ENCODE measurements at places on chromosomes 1 and 21. TPM values are rescaled to one million over a fixed set of nuclear protein-coding genes. Genes with fewer than 3 reads are reported as not detected.
A peak's percentile ranks its signal among the peaks of the same experiment; 100 is the strongest.

GRCh38 chr1:224170748-224171478 is 12.1 kb upstream of the DEGS1 start:
- peak; percentile 6 for DNase-seq

- DNase-seq, result peak; percentile 56
Observed at GRCh38 chr1:89545264-89546038, 20.8 kb downstream of the LRRC8B start.

- peak; percentile 24 for DNase-seq
Observed at GRCh38 chr1:241842565-241842964, 5.4 kb upstream of the EXO1 start.

GRCh38 chr1:2027961-2028583 is 8.9 kb downstream of the GABRD start:
- no peak for DNase-seq

GRCh38 chr1:58576727-58577653 is at the start of gene TACSTD2:
TSS of gene TACSTD2 (minus strand) at chr1:58577252. CDS start at chr1:58577156, 96 bp downstream.
- no peak for DNase-seq

KRTAP12-2 gene
- not detected for total RNA-seq

HTR6 gene
- total RNA-seq, result not detected

SPOCD1 gene
- 16.4 TPM for total RNA-seq

SERTAD4 gene
- 11.8 TPM for total RNA-seq
